ENCODE measurements at places on chromosomes 2 and 18. TPM values are rescaled to one million over a fixed set of nuclear protein-coding genes. Genes with fewer than 3 reads are reported as not detected.

GRCh38 chr2:10426726-10427617, 21.2 kb downstream of the ODC1 start:
- DNase-seq, result no peak

Gene SPATA3
- not detected for total RNA-seq

Gene ANKRD30BL
- not detected for total RNA-seq

GRCh38 chr2:121696410-121696930, 40.2 kb downstream of the NIFK start:
- DNase-seq, result no peak

- no peak for DNase-seq
Measured at GRCh38 chr18:8217051-8217564, 392.1 kb upstream of the RAB12 start.

- DNase-seq, result no peak
Measured at GRCh38 chr18:50468807-50469206, 91.1 kb upstream of the MAPK4 start.

- no peak for DNase-seq
Measured at GRCh38 chr2:126736133-126736874, 80.3 kb downstream of the GYPC start.

DNA sequence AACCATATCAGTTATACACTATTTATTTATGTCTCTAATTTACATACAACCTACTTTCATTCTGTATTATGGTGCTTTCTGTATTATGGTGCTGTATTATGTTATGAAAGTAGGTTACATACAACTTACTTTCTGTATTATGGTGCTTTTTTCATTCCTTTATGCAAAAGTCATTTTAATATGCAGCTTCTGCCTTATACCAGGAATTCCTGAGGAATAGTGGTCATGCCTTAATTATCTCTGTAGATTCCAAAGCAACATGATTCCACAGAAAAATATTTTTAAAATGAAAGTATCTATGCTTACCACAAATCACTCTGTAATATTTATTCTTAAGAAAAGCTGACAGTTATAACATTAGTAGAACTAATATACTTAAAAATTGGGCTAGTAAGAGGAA, 922.0 kb upstream of the NRXN1 start:
- no peak for DNase-seq

Measured in SK-MEL-5 (cell line).